ENCODE measurements at places on chromosomes 3 and 15.

DNA sequence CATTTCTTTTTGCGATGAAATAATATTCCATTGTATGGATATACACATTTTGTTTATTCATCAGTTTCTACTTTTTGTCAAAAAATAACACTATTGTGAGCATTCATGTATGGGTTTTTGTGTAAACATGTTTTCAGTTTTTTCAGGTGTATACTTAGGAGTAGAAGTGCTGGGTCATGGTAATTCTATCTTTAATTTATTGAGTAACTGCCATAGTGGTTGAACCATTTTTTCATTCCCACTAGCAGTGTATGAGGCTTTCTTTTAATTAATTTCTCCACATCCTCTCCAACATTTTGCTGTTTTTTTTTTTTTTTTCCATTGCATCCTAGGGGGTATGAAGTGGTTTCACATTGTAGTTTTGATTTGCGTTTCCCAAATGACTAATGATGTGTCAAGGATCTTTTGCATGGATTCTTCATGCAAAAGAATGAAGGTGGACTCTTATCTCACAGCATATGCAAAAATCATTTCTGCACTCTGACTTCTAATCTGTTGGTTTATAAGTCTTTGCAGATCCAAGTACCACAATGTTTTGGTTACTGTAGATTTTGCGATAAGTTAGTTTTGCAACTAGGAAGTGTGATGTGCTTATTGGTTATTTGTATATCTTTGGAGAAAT lies 12.6 kb downstream of the ATP2C1 start:
- DNase-seq: peak; percentile 71

GRCh38 chr3:106814231-106814630 lies 563.0 kb upstream of the CCDC54 start:
- peak; percentile 30 for DNase-seq

DNA sequence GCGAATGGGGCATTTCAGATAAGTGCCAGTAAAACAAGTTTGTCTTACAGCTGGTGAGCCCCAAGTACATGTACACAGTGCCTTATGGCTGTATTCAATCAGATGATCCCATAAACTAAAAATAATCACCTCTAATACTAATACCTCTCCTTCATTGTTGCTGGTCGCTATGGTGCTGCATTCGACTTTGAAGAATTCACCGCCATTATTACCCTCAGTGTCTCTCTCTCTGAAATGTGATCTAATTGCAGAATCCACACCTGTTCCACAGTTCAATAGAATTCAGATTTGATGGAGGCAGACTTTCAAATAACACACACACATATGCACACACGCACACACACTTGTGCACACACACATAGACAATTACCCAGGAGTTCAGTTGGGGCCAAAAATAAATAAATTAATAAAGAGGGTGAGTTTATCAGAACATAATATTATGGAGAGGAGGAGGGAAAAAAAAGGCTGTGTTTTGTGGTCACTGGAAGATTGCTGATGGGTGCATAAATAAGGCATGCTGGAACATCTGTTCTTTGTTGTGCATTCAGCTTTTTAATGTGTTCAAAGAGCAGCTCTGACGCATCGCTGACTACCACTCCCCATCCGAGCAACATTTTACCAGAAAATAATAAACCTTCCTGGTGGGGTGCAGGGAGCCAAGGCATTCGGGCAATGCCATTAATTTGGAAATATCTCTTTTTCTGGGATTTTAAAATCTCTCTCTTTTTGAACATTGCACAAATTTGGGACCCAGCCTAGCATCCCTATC lies 235.7 kb downstream of the SATB1 start:
- DNase-seq: peak; percentile 46

GRCh38 chr15:88645171-88646087 lies 6.6 kb downstream of the ISG20 start:
- DNase-seq: no peak

DNA sequence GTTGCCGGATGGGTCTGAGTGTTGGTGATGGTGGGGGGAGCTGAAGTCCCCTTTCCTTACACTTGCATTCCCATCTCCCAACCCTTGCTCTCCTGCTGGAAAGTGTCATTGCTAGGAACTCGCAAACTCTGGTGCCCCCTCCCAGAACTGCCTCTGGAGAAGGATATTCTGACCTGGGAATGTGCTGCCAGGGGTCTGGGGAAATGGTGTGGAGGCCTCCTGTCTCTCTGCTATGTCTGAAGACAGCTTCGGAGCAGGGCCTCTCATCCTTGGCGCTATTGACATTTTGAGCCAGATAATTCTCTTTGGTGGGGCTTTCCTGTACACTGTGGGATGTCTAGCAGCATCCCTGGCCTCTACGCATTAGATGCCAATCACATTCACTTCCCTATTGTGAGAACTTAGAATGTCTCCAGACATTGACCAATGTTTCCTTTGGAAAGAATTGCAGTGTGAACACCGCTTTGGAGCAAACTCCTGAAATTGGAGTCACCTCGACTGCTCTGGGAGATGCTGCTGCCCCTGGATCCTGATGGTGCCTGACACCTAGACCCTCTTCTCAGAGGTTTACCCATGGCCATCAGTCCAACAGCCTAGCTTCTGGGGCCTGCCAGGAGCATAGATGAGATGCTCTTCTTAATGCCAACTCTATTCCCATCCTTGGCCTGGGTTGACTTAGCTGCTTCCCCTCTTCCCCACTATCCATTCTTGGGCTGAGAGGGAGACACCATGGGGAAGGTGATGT lies 2.2 kb upstream of the KY start:
- no peak for DNase-seq

DNA sequence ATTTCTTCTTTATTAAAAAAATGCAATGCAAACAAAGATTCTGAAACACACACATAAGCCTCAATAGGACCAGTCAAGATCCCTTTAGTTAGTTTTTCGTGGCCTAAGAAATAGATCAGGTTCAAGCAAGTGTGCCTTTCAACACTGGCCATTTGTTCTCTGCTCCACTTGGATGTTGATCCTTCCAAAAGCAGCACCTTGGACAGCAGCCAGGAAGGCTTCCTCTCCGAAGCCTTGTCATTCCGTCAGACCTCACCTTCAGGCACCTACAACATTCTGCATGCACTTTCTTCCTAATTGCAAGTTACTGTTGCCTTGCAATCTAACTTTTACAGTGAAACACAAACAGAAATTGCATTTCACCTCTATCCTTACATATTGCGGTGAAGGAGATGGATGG lies 155.9 kb upstream of the FEZF2 start:
- DNase-seq: peak; percentile 18

DNA sequence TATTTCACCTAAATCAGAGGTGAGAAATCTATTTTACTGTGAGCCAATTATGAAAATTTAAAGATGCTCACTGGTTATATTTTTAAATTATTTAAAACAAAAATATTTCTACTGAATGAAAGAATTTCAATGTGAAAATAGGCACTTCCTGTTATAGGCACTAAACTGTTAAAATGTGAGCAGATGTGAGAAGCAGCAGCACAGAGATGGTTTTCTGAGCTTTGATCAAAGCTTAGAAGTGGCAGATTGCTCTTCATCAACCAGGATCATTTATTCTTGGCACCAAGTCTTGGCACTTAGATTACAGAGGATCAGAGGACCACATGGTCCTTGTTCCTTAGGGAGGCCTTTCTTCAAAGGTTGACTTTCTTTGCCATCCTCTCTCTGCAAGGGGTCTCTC lies 18.0 kb upstream of the TSC22D2 start:
- no peak for DNase-seq

GRCh38 chr15:51708013-51708412 lies 26.7 kb downstream of the SCG3 start:
- no peak for DNase-seq

- DNase-seq: no peak
Measured at GRCh38 chr15:67142092-67142766, 76.8 kb downstream of the SMAD3 start.

DNA sequence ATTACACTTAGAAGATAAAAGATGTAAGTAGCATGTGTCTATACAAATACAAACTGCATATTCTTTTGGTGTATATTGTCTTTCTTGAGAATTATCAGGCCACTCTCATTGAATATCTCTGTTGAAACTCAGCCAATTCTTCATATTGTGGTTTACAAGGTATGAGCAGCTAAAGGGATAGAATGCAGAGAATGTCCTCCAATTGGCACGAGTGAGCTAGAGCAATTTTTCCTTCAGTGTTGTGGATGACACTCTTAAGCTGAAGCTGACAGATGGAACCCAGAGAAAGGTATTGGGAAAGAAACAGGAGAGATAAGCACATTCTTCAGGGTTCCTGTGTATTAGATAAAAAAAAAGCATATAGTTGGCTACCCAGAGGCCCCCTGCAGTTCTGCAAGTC lies 453.1 kb downstream of the EPHA3 start:
- no peak for DNase-seq

DNA sequence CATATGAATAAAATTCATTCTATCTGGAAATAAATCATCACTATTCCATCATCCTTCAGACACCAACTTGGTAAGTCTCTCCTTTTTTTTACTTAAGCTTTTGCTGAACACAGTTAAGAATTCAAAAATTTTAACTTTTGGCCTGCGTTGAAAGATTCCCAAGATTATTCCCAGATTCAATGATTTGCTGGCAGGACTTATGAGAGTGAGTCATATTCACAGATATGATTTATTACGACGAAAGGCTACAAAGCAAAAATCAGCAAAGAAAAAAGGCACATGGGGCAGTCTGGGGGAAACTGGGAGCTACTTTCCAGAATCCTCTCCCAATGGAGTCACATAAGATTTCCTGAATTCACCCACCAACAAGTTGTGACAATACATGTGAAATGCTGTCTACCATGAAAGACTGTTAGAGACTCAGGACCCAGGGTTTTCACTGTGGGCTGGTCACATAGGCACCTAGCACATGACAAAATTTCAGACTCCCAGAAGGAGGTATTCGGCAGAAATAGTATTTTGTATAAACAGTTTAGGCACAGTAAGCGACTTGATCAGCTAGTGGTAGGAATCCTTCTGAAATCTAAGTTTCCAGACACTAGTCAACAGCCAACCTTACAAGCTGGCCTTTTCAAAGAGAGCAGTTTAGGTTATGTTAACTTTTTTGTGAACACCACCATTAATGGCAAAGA lies 82.1 kb downstream of the DLG1 start:
- peak; percentile 83 for DNase-seq

GRCh38 chr15:58019503-58020376 lies 45.8 kb downstream of the ALDH1A2 start:
- DNase-seq: peak; percentile 52

GRCh38 chr3:28840976-28841376 lies 439.9 kb upstream of the RBMS3 start:
- no peak for DNase-seq

DNA sequence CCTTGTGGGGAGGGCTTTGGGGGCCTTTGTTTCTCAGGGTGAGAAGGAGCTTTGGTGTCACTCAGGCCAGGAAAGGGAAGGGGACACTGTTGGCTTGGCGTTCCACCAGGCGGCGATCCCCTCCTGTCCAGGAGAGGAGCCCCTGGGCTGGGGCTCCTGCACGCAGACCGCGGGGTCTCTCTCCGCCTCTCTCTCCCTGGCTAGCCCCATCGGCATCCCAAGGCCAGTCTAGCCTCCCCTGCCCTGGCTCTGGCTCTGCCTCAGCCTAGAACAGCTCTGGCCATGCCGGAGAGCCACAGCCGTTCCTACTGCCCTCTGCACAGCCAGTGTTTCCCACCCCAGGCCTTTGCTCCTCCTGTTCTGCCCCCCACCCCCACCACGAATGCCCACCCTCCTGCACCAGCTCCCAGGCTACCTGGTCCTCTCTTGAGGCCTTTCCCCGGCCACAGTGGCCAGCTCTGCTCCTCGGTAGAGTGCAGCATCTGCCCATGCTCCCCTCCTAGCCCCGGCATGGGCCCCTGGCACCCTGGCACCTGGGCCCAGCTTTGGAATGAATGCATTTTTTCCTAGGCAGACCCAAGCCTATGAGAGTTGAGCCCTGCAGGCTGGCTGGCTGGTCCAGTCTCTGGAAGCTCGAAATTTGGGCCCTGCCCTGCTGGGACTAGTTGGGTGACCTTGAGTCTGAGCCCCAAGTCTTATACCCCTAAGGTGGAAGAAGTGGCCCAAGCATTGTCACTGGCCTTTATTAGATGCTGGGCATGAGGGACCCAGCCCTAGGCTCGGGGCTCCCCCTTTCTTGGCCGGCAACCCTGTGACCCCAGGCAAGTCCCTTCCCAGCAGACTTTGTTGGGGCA lies 2.4 kb downstream of the PLXNA1 start:
- DNase-seq: no peak

- DNase-seq: no peak
Measured at GRCh38 chr3:37477711-37478487, 303.5 kb upstream of the LRRFIP2 start.

- DNase-seq: no peak
Measured at GRCh38 chr15:59060348-59060747, 44.6 kb upstream of the CCNB2 start.

GRCh38 chr3:170622369-170623159 lies 36.7 kb upstream of the SLC7A14 start:
- peak; percentile 85 for DNase-seq

DNA sequence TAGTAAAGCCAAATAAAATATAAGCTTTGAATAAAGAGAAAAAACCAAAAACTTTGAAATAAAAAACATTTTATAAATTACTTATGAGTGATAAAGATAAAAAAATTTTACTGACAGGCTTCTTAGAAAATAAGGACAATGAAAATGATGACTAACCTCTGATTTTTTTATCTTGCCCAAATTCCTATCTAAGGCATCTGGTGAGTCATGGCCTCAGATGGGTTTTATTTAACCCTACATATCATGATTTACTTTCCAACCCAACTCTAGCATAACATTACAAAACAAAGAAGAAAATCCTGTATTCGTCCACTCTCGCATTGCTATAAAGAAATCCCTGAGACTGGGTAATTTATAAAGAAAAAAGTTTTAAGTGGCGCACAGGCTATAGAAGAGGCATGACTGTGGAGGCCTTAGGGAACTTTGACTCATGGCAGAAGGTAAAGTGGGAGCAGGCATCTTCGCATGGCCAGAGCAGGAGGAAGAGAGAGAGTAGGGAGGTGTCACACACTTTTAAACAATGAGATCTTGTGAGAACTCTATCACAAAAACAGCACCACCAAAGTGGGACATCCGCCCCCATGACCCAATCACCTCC lies 152.1 kb downstream of the NEK10 start:
- peak; percentile 82 for DNase-seq

DNA sequence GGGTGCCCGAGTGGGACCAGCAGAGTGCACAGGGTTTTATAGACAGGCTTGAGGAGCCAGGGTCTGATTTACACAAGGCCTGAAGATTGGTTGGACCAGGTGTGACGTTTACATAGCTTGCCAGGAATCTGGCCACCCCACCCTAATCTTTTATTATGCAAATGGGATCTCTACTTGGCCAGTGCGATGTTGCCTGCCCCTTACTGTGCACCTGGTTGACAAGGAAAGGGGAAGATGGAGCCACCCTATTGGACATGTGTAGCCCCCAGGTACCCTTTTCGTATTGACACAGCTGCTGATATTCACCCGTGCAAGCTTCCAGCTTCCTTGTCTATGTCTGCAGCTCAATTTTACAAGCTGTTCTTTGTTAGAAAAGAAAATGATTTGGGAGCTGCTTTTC lies 132.0 kb downstream of the ARNT2 start:
- DNase-seq: no peak

- no peak for DNase-seq
Measured at GRCh38 chr3:179660872-179661271, 8.0 kb downstream of the USP13 start.

DNA sequence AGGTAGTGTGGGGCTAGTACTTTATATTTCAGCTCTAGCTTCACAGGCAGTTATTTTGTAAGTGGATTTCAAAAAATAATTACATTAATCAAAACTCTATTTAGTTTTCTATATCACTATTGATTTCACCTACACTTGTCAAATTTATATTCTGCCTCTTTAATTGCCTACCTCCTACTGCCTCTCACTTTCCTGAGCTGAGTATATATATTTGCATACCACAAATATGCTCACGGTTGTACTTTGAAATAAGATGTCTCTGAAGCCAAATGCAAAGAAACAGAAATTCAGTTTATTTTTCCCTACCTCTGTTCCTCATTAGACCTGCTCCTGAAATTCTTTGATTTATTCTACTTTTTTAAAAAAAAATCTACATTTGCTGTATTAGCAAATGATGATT lies 309.3 kb upstream of the TGFBR2 start:
- DNase-seq: no peak

Measured in EL (cell line).